Chondrocyte (in vitro differentiated cells): ENCODE measurements at places on chromosomes 4 and X. TPM values are rescaled to one million over a fixed set of nuclear protein-coding genes. Genes with fewer than 3 reads are reported as not detected.

DNA sequence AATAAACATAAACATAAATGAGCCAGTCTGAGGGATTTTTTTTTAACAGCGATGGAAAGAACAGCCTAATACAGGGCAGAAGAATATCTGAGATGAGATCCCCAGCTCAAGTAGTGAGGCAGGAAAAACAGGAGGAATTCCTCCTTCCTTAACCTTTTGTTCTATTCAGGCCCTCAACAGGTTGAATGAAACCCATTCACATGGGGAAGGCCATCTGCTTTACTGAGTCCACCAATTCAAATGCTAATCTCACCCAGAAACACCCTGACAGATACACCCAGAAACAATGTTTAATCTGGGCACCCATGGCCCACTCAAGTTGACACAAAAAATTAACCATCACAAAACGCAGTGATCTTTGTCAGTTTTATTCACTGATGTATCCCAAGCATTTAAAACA, 45.5 kb downstream of the SMIM31 start:
- no peak for DNase-seq
- peaks cover 22% of the 10 kb centered on the region for H3K27me3 ChIP-seq
- H3K27ac ChIP-seq, result no peak overlapping the region
- H3K4me1 ChIP-seq, result no peaks in the 10 kb centered on the region
- H3K36me3 ChIP-seq, result no peaks in the 10 kb centered on the region
- no peak overlapping the region for H3K4me3 ChIP-seq

OTUD6A gene
- not detected in 3 replicates for total RNA-seq

DNA sequence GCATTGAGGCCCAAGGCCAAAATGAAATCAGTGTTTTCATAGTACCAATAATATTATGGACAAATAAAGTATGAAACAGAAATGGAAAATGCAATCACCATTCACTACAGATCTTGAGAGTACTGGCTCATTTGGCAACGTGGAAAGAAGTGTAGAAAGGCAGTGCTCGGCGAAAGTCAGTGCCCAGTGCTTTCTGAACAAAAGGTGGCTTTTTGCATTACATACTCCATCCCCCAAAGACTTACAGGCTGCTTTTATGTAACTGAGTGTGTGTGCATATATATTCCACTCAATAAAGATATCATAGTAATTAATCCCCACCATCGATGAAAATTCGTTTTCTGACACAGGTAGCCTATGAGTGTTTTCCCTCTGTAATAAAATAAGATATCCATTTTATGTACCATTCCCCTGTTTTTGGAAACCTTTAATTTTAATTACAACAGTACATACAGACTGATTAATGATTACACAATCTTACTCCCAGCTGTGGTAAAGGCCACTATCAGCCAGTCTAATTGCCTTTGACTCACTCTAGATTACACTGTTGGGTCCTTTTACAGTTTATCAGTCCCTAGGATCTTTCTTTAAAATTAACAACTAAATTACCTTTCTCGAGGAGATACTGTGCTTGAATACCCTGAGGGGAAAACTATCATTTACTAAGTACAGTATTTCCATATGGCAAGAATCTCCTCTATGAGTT, 65.9 kb downstream of the MAD2L1 start:
- H3K4me1 ChIP-seq, result no peaks in the 10 kb centered on the region
- DNase-seq, result no peak
- H3K4me3 ChIP-seq, result no peak overlapping the region
- no peaks in the 10 kb centered on the region for H3K27me3 ChIP-seq
- peaks cover 2% of the 10 kb centered on the region for H3K36me3 ChIP-seq

NSG1 gene
- total RNA-seq, result 0.42 TPM in 1 of 3 replicates, not detected in the others

GRCh38 chr4:70836081-70836480, 3.6 kb downstream of the GRSF1 start:
- peaks cover 24% of the 10 kb centered on the region for H3K4me1 ChIP-seq
- no peak for DNase-seq
- H3K27me3 ChIP-seq, result no peaks in the 10 kb centered on the region
- H3K27ac ChIP-seq, result no peak overlapping the region
- H3K4me3 ChIP-seq, result no peak overlapping the region

- H3K4me3 ChIP-seq, result no peak overlapping the region
- H3K27ac ChIP-seq, result no peak overlapping the region
- DNase-seq, result no peak
- no peaks in the 10 kb centered on the region for H3K4me1 ChIP-seq
Measured at GRCh38 chrX:128464116-128464515, 411.9 kb upstream of the ACTRT1 start.
